HCEC 1CT (cell line): ENCODE measurements at places on chromosomes 3 and 15.

GRCh38 chr3:185400866-185401265 lies 37.9 kb downstream of the MAP3K13 start:
- DNase-seq: no peak

- no peak for DNase-seq
Measured at GRCh38 chr15:54298396-54298795, 320.2 kb downstream of the UNC13C start.

DNA sequence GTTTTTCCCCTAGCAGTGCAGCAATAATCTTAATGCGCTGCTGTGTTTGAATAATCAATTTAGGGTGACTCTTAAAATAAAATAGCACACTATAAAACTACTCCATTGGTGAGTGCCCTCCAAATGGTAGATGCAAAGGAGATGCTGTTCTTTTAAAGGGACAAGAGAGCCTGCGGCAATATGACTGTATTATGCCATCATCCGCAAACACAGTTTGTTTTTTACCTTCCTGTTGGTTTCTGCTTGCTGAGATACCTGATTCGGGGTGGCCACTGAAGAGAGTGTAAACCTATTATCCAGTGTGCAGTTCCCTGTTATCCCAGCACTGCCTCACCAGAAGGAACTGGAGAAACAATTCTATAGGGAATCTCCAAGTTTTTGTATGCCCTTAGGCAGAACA lies 523.1 kb upstream of the TGFBR2 start:
- DNase-seq: no peak

- DNase-seq: peak; percentile 98
Measured at GRCh38 chr15:76336254-76337058, at the start of gene ISL2. ISL2 (plus strand) TSS chr15:76336773; CDS start chr15:76336884, 111 bp downstream.

GRCh38 chr3:35900079-35900478 lies 260.8 kb downstream of the ARPP21 start:
- DNase-seq: no peak

DNA sequence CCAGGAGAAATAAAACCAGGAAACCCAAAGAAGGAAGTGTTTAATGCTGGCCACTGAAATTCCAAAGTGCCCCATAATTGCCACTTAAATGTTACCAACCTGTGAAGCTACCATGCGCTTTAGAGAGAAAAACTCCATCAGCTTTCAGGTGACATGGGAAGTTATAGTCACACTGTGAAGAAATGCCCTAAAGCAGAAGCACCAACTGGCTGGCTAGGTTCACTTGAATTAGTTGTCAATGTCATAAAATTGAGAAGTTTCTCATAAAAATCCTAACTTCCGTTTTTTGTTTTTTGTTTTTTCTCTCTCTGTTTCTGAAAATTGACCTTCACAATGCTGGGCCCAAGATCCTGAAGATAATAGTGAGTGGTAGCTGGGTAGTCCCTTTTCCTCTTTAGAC lies 167.9 kb upstream of the CTNNB1 start:
- DNase-seq: no peak

DNA sequence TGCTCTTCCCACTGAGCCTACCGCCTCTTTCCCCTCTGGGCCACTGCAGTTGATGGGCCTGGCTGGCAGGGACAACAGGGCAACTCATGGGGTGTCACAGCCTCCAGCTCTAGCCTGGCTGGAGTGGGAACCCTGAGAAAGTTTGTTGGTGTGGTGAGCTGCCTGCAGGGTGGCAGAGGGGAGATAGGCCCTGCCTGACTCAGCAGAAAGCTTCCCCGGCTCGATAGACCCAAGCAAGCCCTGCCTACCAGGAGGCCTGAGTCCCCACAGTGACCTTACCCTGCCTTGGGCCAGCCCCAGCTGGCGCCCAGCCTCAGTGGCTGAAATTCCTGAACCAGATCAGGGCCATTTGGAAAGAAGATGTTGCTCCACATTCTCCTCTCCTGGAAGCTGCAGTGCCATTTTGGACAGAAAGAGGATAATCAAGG lies 29.4 kb downstream of the ABTB1 start:
- no peak for DNase-seq

- DNase-seq: no peak
Measured at GRCh38 chr3:72162649-72163184, 377.8 kb upstream of the PROK2 start.

GRCh38 chr15:88636654-88637053 lies 2.2 kb upstream of the ISG20 start:
- DNase-seq: no peak

- no peak for DNase-seq
Measured at GRCh38 chr3:5806192-5806591, 618.7 kb downstream of the EDEM1 start.

DNA sequence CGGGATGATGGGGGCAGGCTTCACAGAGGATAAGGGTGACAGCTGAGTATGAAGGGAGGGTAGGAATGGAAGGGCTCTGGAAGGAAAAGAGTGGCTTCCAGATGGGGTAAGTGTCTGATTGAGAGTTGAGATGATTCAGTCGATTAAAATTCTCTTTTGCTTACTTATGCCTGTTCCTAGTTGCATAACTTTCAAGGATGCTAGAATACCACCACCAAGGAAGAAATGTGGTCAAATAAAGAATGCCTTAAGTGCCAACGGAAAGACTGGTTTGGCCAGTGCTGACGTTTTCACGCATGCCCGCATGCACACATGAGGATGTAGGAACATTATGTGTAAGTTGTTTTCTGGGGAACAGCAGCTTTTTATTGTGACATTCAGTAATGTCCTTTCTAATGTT lies 263.4 kb upstream of the WNT5A start:
- peak; percentile 85 for DNase-seq

DNA sequence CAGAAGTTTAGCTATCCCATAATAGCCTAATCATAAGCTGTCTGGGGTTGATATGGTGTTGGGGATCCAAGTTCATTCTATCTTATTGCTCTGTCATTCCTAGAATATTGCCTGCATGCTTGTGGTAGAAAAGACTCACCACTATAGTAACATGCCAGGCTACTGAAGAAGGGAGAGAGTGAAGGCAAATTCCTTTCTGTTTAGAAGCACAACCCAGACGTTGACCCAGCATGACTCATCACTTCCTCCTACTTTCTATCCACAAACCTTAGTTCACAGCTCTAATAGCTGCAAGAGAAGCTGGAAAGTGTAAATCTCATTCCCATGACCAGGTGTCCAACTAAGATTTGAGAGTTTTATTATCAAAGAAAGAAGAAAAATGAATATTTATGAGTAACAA lies 57.8 kb upstream of the NMD3 start:
- DNase-seq: peak; percentile 56

GRCh38 chr3:190883973-190884832 lies 21.7 kb upstream of the GMNC start:
- DNase-seq: peak; percentile 69

DNA sequence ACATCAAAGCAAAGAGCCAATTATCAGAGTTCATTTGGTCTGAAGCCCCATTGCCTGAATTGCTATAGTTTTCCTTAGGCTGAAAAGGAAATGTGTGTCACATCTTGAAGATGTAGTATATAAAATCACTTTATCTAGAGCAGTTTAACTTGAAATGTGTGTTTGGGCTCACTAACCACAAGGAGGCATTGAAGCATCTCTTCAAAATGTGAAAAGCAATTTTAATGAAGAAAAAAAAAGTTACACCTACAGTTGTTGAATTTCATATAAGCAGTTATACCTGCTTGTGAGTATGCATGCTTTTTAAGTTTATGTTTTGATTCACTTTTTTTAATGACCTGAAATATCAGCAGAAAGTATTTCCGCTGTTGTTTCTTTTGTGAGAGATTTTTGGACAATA lies 129.3 kb downstream of the IQCH start:
- DNase-seq: no peak

GRCh38 chr3:152284906-152285305 lies 16.2 kb downstream of the MBNL1 start:
- no peak for DNase-seq

- DNase-seq: peak; percentile 72
Measured at GRCh38 chr15:42491539-42492225, 741 bp upstream of the ZNF106 start.

- peak; percentile 64 for DNase-seq
Measured at GRCh38 chr3:9347887-9348286, 15.0 kb upstream of the THUMPD3 start.

GRCh38 chr3:141952611-141953010 lies 76.2 kb downstream of the ATP1B3 start:
- DNase-seq: no peak

DNA sequence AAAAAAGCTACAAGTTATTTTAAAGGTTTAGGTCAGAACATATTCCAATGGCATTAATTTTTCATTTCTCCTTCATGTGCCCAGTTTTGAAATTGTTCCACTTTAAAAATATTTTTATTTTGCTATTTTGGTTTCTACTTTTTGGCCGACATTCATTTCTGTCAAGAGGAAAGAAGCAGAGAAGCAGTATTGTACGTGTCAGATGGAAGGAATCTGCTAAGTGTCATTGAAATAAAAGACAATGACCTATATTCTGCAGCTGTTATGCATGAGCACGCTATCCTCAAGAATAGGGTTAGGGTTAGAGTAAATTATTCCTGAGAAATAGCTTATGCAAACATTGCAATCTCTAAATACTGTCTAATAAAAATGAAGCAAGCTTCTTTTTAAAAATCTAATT lies 941.7 kb downstream of the TUSC7 start:
- DNase-seq: no peak

GRCh38 chr3:124582621-124583395 lies 147.4 kb upstream of the UMPS start:
- DNase-seq: no peak
